ENCODE measurements at places on chromosomes 13 and 19.

- DNase-seq: no peak
Measured at GRCh38 chr19:5805462-5806132, 730 bp downstream of the NRTN start.

- no peak for DNase-seq
Measured at GRCh38 chr13:74063533-74064100, 70.6 kb downstream of the KLF12 start.

DNA sequence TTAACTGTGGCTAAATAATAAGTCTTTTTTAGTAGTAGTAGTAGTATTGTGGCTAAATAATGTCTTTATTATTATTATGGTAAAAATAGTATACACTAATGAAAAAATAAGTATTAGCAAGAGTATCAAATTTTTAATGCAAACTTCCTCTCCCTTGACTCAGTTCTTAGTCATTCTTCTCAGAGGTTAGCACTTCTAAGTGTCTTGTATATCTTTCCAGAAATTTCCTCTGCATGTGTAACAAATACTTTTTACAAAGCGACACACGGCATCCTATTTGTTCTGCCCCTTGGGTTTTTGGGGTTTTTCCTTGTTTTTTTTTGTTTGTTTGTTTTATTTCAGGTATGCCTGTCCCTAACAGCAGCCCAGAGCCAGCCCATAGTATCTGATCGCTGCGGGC is 20.9 kb downstream of the SIN3B start:
- no peak for DNase-seq

DNA sequence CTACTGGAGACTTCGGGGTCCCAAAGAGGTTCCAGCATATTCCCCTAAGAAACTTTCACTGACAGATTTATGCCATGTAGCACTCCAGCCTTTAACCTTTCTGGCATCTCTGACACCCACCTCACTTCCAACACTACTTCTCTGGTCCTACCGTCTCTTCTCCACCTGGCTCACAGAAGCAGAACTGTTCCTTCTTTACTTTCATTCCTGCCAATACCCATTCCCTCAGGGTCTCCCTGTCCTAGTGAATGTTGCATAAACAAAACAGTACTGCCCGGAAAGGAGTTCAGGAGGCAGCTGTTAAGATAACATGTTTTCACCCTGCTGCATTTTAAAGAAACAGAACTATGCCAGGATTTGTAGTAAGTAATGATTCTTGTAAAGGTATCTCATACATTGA is 136.0 kb upstream of the MIR17HG start:
- DNase-seq: no peak

DNA sequence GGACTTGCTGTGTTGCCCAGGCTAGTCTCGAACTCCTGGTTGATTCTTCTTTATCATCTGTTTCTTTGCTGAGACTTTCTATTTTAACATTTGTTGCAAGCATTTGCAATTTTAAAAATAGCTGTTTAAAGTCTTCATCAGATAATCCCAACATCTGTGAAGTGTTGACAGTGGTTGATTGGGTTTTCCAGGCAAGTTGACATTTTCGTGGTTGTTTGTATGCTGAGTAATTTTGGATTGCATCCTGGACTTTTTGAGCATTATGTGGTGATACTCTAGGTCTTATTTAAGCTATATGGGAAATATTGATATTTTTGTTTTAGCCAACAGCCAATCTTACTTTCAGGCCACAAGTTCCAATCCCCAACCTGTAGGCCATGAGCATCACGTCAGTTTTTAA is 25.1 kb downstream of the AP1M1 start:
- DNase-seq: no peak

DNA sequence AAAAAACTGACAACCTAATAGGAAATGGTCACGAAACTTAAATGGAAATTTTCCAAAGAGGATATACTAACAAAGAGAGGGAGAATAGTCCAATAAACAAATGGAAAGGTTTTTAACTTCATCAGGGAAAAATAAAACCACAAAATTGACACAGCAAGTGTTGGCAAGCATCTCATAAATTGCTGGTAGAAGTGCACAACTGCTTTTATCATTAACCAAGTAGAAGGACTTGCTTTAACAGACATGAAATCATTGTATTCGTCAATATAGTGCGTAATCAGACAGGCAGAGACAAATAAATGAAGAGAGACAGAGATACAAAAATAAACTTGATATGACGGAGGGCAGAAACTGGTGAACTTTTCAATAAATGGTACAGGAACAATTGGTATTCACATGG is 7.4 kb downstream of the TGDS start:
- DNase-seq: no peak

GRCh38 chr13:39631307-39631706 is 24.2 kb upstream of the COG6 start:
- DNase-seq: no peak

DNA sequence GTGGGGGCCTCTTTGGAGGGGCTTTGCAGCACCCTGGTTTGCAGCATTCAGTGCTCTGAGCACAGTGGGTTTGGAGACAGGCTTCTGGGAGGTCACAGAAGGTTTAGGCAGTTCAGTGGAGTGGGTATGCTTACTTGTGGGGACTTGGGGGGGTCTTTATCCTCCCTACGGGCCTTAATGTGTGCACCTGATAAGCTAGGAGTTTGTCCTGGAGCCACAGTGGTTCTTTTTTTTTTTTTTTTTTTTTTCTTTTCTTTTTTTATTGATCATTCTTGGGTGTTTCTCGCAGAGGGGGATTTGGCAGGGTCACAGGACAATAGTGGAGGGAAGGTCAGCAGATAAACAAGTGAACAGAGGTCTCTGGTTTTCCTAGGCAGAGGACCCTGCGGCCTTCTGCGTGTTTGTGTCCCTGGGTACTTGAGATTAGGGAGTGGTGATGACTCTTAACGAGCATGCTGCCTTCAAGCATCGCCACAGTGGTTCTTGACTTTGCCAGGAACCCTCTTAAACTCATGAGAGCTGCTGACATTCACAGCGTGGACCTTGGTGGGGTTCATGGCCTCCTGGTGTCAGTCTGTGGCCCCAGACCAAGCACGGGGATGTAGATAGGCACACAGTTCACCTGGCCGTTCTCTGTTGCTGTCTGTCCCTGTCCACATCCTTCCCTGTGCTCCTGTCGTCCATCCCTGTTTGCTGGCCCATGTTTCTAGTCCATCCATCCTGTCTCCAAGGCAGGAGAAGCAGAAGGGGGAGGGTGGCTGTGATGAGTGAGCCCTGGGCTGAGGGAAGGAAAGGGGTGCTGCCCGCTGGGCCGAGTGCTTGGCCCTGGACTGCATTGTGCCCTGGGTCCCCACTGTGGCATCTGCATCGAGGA is 2.7 kb downstream of the EGLN2 start:
- no peak for DNase-seq

- no peak for DNase-seq
Measured at GRCh38 chr19:12944104-12944674, 1.5 kb upstream of the RAD23A start.

DNA sequence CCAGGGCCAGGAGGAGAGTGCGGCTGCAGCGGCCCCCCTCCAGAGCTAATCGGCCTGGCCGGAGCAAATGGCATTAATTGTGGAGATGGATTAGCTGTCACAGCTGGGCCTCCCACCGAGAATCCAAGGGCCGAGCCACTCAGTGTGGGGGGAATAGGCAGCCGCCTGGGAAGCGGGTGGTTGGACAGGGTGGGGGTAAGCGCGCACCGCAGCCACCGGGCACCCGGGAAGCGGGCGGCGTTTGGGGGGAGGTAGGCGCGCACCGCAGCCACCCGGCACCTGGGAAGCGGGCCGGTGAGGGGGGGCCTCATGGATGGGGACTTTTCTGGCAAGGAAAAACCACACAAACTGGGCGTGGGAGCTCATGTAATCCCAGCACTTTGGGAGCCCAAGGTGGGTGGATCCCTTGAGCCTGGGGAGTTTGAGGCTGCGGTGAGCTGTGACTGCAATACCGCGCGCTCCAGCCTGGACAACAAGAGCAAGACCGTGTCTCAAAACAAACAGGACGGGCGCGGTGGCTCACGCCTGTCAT is 9.7 kb downstream of the R3HDM4 start:
- DNase-seq: no peak

DNA sequence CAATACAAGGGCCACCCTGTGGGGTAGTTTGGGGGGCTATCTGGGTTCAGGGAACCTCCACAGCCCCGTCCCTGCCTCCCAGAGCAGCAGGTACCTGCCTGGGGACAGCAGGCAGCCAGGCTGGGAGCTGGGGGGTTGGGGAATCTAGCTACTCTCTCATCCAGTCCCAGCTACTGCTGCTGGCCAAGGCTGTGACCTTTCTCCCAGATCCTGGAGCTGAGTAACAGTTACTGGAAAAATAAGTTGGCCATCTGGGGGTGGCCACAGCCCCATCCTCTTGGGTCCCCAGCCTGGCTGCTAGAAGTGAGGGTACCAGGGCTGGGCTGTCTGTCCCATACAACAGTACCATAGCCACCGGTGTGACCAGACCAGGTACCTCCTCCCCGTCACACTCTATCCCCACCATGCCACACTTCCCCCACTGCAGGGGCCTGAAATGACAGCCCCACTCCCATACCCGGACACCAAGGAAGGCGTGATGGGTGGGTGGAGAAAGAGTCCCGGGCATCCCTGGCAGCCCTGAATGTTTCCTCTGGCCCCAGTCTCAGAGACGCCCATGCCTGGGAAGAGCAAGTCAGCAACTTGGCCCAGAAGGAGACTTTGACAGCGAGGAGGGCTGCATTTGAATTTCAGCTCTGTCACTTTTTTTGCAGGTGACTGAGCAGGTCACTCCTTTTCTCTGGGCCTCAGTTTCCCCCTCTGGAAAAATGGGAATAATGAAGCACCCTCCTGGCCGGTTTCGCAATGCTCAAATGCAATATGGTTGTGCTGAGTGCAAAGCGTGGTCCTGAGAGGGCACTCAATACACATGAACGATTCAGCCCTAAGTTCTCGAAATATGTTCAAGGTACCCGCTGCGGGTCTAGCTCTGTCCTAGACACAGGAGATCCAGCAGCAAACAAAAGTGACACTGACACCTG is 30.7 kb upstream of the NFIC start:
- DNase-seq: no peak

DNA sequence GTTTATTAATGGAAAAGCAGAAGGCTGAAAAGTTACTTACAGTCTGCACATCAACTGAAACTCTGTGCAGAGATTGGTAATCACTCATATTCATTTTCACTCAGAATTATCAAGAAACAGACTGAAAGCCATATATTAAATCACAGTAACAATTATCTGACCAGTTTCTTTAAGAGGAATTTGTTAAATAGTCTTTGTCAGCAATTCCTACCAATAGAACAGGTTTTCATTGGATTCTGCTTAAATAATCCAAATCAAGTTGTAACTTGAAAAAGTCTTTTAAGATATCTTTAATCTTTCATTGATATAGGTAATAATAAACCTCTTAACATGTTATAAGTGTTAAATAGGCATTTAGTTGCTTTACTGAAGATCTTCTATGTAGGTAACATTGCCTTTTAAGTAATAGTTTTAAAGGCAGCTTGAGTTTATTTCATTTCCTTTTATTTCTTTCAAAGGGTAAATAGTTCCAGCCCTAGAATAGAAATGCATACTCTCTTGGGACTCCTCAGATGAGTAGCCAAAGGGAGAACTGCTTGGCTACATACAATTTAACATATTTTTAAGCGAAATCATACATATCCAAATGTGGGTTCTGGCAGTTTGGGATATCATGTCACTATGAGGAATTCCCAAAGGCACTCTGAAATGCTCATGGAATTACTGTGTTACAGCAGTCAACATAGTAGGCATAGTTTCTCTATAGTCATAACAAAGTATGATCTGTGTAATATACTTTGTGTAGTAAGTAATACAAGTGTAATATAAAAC is 326.0 kb upstream of the SPRY2 start:
- no peak for DNase-seq

DNA sequence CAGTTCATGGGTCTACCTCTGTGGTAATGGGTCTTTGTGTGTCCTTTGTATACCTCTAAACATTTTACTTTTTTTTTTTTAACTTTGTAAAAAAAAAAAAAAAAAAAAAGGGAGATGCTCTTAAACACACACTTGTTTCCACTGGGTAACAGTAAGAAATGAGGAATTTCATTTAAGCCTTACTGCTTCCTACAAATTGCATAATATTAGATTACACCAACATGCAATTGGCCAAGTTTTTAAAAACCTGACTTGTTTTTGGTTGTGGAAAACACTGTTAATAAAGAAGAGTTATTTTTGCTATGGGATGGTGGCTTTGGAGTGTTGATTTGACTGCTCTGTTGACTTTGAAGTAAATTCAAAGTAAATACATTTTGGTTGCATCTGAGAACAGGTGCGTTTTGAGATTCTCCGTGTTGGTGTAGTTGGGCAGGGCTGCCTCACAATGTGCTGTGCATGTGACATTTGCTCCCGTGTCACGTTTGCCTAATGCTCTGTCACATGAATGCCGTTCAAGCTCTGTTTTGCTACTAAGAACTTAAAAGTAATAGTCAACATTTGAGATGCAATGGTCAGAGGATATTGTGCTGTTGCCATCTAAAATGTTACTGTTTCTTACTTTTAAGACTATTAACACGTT is 202.4 kb downstream of the LMO7 start:
- DNase-seq: no peak
